ENCODE measurements at places on chromosomes 2 and 18.

DNA sequence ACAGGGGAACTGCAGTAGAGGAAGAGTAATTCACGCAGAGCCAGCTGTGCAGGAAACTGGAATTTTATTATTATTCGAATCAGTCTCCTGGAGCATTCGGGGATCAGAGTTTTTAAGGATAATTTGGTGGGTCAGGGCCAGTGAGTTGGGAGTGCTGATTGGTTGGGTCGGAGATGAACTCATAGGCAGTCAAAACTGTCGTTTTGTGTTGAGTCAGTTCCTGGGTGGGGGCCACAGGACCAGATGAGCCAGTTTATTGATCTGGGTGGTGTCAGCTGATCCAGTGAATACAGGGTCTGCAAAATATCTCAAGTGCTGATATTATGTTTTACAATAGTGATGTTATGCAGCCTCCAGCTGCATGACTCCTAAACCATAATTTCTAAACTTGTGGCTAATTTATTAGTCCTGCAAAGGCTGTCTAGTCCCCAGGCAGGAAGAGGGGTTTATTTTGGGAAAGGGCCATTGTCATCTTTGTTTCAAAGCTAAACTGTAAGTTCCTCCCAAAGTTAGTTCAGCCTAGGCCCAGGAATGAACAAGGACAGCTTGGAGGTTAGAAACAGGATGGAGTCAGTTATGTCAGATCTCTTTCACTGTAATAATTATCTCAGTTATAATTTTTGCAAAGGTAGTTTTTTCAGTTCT lies 67.0 kb downstream of the ASAP2 start:
- DNase-seq = no peak

- no peak for DNase-seq
These were observed 253.3 kb upstream of the REV1 start for GRCh38 chr2:99743146-99743545.

DNA sequence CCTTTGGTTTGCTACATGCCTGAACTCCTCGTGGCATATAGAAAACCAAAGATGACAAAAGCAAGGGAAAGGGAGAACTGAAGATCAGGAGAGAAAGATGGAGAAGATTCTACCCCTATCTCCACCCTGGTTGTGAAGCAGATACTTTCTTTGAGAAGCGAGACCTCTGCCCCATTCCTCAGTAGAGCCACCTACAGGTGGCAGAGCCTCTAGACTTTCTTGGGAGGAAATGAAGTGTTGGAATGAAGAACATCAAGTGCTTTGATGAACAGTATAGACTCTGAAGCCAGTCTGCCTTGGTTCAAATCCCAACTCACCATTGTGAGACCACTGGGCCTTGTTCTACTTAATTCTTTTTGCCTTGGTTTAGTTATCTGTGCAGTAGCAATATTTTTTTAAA lies 348.8 kb upstream of the ETAA1 start:
- no peak for DNase-seq

- DNase-seq = no peak
These were observed 67.0 kb upstream of the TCF7L1 start for GRCh38 chr2:85066006-85066740.

- no peak for DNase-seq
These were observed 150.0 kb downstream of the ZNF385B start for GRCh38 chr2:179711375-179711774.

GRCh38 chr2:157784169-157784822 lies 91.8 kb downstream of the ACVR1 start:
- no peak for DNase-seq

- no peak for DNase-seq
These were observed 22.9 kb downstream of the CCT7 start for GRCh38 chr2:73257021-73257420.

- DNase-seq = no peak
These were observed 4.3 kb upstream of the CRIM1 start for GRCh38 chr2:36351291-36351690.

DNA sequence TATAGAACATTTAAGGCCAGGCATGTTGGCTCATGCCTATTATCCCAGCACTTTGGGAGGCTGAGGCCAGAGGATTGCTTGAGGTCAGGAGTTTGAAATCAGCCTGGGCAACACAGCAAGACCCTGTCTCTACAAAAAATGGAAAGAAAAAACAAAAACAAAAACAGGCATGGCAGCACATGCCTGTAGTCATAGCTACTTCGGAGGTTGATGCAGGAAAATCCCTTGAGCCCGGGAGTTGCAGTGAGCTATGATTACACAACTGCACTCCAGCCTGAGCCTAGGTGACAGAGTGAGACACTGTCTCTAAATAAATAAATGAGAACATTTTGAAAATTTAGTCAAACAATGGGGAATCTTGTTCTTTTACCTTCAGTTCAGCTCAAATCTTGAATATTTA lies 12.1 kb upstream of the YES1 start:
- no peak for DNase-seq
